ENCODE measurements at places on chromosomes 5 and 9. TPM values are rescaled to one million over a fixed set of nuclear protein-coding genes. Genes with fewer than 3 reads are reported as not detected.
A peak's percentile ranks its signal among the peaks of the same experiment; 100 is the strongest.

LRRC26 gene
- not detected for total RNA-seq

PCDHGB2 gene
- 2.5 TPM for total RNA-seq

PCSK1 gene
- total RNA-seq = 0.86 TPM

IFNE gene
- 1.8 TPM for total RNA-seq

DRD1 gene
- not detected for total RNA-seq

ECM2 gene
- total RNA-seq = 5.4 TPM

DNA sequence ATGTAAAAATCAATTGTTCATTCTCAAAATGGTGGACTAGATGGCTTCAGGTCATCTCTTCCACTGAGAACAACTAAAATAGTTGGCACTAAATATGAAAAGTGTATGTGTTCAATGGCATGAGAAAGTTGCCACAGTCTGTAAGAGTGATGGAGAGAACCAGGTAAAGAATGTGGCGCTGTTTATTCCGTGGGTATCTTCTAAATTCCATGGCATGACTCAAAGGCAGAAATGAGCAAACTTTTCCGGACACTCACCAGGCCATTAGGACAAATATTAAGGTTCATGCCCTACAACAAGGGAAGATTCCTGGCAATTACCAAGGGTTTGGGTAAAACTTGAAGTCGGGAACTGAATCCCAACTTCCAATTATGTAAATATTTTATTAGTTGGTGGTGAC, 825.4 kb upstream of the CDH6 start:
- no peak for DNase-seq

DNA sequence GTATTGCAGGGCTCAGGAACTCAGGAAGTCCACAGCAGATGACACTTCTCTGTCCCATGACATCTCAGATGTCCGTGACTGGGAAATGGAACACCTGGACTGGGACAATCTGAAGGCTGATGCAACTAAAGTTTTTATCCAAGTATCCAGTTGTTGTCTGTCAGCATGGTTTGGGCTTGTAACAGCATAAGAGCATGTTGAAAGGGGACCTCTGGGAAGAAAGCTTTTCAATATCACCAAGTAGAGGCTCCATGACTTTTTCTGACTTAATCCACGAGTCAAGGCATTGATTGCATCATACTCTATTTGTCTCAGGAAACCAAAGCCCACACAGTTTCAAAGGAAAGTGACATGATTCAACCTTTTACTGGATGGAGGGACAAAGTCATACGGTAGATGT, 807.7 kb downstream of the MTRR start:
- DNase-seq = peak; percentile 45

DNA sequence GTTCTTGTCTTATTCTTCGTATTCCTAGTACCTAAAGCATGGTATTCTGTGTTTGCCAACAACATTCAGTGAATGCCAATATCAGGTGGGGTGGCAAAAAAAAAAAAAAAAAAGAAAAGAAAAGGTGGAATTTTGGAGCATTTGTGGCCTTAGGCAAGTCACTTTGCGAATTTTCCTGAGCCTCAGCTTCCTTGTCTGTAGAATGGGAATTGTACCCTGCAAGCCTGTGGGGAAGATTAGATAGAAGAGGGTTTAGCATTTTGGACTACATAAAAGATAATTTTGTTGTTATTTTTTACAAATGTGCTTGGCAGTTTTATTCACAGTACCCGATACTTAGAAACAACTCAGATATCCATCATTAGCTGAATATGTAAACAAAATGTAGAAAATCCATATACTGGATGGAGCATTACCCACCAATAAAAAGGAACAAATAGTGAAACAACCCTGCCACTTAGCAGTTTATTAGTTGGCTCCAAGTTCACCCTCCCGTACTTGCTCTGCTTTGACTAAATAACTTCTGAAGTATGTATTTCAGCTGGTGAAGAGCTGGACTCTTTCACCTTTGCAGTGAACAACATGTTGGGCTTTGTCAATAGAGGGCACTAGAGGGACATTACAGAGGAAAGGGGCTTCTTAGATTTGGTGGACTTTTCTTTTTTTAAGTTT, 13.6 kb downstream of the UBE2D2 start:
- peak; percentile 62 for DNase-seq

GRCh38 chr5:179867079-179867465, 8.5 kb upstream of the MRNIP start:
- DNase-seq = no peak

Data from GM23248 (cell line).